ENCODE measurements at places on chromosomes 7 and 10.

DNA sequence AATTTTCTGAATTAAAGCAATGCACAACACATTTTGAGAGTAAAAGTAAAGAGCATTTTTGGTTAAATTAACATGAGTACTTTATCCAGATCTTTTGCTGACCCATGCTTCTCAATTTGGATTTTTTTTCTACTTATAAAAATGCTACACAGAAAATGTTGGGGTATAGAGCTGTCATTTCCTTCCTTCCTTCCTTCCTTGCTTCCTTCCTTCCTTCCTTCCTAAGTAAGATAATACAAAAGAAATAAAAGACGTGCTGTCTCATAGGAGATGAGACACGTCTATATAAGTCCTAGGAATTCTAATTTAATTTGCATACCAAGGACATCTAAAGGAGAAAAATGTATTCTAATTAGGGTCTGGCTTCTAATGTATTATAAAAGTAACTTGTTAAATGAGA, 31.0 kb upstream of the CAV2 start:
- no peak for DNase-seq

- DNase-seq, result no peak
Measured at GRCh38 chr7:37942934-37943610, 22.6 kb downstream of the EPDR1 start.

- DNase-seq, result no peak
Measured at GRCh38 chr7:36002900-36003299, 150.2 kb upstream of the EEPD1 start.

DNA sequence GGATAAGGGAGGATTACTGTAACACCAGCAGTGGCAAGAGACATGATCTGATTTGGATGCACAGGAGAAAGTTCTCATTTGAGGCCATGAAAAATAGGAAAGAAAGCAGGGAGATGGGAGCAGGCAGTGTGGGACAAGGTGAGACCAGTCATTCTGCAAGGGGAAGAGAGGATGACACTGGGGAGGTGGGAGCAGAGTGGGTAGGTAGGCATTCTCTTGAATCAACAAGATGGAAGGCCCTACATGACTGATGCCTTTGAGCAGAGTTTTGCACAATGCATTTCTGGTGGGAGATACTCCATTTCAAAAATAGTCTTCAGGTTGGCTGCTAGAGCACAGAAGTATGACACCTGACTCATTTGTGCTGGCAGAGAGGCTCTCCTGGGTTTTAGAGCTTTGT, 10.5 kb downstream of the RPS24 start:
- no peak for DNase-seq

GRCh38 chr7:114802632-114803031, 119.3 kb upstream of the MDFIC start:
- peak; percentile 69 for DNase-seq

DNA sequence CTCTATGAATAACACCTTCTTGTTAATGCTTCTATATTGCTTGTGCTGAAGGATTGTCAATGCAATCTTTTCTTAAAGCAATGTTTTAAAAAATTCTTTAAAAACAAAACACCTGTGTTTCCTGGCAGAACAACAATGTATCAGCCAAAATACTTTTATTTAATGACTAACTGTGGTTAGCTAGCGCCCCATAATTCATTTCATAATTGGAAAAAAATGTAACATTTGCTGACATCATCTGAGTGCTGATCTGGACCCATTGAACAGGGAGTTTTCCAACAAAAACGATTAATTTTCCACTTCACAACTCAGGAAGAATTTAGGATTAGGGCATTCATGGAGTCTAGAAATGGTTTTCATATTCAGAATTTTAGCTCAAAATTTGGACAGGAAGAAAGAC, 137.6 kb upstream of the CDK6 start:
- DNase-seq, result no peak
